ENCODE measurements at places on chromosomes 5 and 9. TPM values are rescaled to one million over a fixed set of nuclear protein-coding genes. Genes with fewer than 3 reads are reported as not detected.

The FAM169A gene
- 75.4 TPM for total RNA-seq

The CEL gene
- 0.41 TPM for total RNA-seq

The PTPRD gene
- total RNA-seq, result 191 TPM

The MAMDC4 gene
- total RNA-seq, result 4.1 TPM

The EQTN gene
- total RNA-seq, result 1.6 TPM

The GNA14 gene
- total RNA-seq, result 1.6 TPM

The TAF1L gene
- under 0.01 TPM for total RNA-seq

The SV2C gene
- 2.9 TPM for total RNA-seq

The SCGB3A2 gene
- total RNA-seq, result not detected

The DNAI1 gene
- total RNA-seq, result 1.2 TPM

The NUTM2F gene
- total RNA-seq, result not detected

The NEUROG1 gene
- total RNA-seq, result 0.41 TPM

The PCDHB9 gene
- 4.9 TPM for total RNA-seq

The CDH18 gene
- total RNA-seq, result 17.5 TPM

The DRD1 gene
- total RNA-seq, result 18.3 TPM

The SVEP1 gene
- total RNA-seq, result 8.6 TPM

The BARHL1 gene
- total RNA-seq, result not detected

The SOHLH1 gene
- total RNA-seq, result not detected

The UAP1L1 gene
- total RNA-seq, result 0.41 TPM

The ECSCR gene
- total RNA-seq, result 4.9 TPM
